Fibroblast of lung (primary cell): ENCODE measurements at places on chromosomes 16 and 17. TPM values are rescaled to one million over a fixed set of nuclear protein-coding genes. Genes with fewer than 3 reads are reported as not detected.

DNA sequence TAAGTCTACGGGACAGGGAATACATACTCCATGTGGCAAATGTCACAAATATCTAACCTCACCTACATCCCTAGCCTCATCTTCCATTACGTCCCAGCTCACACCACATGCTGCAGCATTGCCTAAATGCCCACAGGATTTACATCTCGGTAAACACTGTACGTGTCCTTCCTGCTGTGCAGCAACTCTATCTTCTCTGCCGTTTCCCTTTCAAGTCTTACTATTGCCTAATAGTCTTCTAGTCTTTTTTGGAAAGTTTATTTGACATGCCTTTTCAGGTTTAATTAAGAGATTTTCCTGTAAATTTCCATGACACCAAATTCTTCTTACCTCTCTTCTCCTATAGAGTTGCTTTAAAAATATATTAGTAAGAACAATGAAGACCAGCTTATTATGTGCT is 120.5 kb downstream of the HS3ST4 start:
- DNase-seq, result no peak

- peak; percentile 48 for DNase-seq
Measured at GRCh38 chr16:526181-527014, 1.1 kb upstream of the CAPN15 start.

DNA sequence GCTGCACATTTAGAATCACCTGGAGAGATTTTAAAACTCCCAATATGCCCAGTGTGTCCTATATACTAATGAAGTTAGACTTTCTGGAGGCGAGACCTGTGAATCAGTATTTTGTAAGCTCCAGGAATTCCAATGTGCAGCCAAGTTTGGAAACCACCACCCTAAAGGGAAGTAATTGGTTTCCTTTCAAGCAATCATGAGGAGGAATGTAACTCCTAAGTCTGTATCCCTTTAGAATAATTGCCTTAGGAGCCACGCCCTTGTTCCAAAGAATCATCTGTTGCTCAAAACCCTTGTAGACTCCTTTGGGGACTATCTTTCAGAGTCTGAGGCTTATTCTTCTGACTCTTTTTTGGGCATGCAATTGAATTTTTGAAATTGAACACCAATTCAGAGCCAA is 84.4 kb downstream of the DNAH9 start:
- DNase-seq, result no peak

DNA sequence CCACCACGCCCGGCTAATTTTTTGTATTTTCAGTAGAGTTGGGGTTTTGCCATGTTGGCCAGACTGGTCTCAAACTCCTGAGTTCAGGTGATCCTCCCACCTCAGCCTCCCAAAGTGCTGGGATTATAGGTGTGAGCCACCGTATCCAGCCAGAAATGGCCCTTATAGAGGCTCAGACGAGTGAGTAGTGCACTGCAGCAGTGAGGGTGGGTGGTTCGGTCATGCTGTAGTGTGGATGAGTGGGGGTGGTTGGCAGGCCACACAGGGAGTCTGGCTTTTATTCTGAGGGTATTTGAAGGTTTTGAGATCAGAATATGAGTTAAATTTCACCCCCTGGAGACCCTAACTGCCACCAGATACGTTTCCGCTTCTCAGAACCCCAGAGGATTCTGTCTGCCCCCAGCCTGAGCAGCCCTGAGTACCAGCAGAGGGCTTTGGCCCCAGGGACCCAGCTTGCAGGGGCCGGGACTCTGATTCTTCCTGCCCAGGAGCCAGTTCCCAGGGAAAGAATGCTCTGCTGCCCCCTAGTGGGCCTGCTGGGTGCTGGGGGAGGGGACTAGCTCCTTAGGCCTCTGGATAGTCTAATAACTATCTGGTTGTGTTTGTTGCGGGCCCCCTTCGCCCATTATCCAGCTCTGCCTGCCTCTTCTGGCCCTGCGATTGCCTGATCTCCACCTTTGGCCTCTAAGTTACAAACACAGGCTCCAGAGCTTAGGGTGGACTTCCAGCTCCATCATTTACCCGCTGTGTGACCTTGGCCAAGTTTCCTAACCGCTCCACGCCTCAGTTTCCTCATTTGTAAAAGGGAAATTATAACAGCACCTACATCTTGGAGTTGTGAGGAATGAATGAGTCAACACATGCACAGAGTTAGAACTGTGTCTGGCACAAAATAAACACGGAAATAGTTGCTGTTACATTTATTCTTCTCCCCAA is 2.0 kb downstream of the ZNF771 start:
- DNase-seq, result peak; percentile 83

- DNase-seq, result no peak
Measured at GRCh38 chr17:11140043-11140442, 101.0 kb upstream of the SHISA6 start.

DNA sequence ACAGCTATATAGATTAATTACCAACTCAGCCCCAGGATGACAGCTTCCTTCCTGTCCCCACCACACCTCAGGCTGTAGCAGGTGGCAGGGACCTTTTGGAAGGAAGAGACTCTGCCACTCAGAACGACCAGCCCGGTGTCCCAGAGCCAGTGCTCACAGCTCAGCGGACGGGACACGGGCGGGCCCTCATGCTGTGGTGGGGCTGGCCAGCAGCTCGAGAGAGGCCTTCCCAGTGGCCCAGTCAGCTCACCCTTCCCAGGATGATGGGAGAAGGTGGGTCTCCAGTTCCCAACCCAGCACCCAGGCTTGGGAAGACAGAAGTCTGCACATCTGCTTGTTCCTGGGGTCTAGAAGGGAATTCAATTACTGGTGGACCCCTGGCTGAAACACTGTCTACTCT is 10.5 kb downstream of the NUDT16L1 start:
- no peak for DNase-seq

DNA sequence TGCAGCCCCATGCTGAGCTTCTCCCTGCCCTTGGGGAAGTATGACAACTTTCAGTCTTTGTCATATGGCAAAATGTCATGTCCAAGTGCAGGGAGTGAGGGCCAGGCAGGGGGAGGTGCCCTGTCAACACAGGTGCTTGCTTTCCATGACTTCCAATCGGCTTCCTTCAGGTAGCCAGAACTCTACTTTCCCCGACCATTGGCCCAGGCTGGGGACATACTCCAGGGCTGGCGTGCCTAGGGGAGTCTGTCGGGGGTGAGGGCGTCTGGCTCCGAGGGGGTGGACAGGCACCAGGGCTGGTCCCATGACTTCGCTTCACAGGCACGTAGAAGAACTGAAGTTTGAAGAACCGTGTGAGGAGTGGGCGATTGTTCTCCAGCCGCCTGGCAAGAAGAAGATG is 19.8 kb upstream of the PIK3R6 start:
- DNase-seq, result no peak

DNA sequence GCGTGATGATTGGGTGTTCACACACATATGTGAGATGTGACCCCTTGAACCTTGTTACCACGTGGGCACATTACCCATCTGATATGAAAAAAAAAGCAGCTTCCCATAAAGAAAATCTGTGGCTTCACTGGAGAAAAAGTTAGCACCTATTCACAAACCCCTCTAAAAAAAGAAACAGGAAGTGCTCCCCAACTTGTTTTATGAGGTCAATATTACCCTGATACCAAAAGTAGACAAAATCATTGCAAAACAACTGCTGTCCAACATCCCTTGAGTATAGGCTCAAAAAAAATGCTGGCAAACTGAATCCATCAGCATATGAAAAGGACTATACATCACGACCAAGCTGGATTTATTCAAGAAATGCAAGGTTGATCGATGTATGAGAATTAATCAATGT is 99.7 kb upstream of the RBL2 start:
- DNase-seq, result no peak

GRCh38 chr16:78331731-78332130 is 232.3 kb downstream of the WWOX start:
- DNase-seq, result no peak

- DNase-seq, result no peak
Measured at GRCh38 chr16:6771956-6772355, 560.7 kb upstream of the RBFOX1 start.

GRCh38 chr17:79630126-79630525 is 19.3 kb upstream of the RBFOX3 start:
- DNase-seq, result no peak

DNA sequence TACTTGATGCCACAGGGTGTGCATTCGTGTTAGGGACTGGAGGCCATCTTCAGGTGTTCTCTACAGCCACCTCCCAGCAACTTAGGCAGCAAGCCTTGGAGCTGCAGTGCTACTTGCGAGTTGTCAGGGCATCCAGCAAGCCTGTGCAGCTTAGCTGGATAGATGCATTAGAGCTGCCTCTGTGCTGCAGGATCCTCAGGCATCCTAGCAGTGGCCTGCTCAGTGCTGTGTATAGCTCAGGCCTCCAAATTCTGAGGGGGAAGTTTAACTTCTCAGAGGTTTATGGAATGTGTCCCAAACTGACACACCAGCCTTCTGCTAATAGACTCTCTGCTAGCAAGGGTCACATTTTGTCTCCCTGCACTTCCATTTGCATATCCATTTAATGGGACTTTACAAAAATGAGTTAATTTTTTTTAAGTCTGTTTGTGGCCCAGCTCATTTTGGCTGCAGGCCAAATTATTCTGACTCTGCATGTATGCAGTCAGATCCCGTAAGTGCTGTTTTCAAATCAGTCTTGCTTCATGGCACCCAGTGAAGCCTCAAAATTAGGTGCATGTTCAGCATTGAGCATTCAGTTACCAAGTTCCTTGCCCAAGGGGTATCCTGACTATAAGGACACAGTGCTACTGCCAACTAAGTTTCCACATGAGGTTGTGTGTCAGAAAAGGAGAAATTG is 6.8 kb downstream of the GABARAPL2 start:
- peak; percentile 15 for DNase-seq

DNA sequence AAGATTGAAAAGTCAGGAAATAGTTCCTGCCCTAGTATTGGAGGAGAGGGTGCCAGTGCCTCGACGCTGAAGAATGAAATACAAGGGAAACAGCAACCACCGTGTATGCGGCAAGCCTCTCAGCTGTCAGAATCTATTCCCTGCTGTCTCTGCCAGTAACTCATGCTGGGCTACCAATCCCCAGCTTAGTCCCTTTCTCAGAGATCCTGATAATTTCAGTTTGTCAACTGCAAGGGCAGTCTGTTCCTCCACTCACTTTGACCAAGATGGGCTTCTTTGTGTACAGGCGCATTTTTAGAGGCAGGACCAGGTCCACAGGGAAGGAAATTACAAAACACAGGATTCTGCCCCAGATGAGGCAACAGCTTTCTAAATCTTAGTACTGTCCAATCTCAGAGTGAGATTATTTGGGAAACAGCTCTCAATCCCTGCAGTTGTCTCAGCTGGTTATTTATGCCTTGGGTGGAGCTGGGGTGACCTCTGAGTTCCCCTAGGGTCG is 1.3 kb downstream of the NQO1 start:
- DNase-seq, result no peak

GRCh38 chr17:37815536-37815935 is 70.7 kb upstream of the HNF1B start:
- no peak for DNase-seq

- no peak for DNase-seq
Measured at GRCh38 chr17:43719578-43719977, 39.0 kb downstream of the SOST start.

DNA sequence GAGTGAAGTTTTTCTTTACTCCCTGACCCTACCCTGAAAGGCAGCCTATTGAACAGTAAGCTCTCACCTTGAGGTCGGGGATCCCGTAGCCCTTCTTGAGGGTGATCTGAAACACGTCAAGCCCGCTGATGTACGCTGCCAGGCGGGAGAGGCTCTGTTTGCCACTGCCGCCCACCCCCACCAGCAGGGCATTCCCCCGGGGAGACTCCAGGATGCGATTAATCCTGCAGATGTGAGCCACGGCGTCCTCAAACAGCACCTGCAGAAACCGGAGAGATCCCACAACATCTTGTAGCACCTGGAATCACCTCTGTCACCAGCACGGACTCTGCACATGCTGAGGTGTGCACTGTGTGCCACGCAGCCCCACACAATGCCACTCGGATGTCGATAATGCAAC is 96.8 kb downstream of the PGS1 start:
- DNase-seq, result no peak

GRCh38 chr16:85303354-85303883 is 191.1 kb upstream of the CIBAR2 start:
- peak; percentile 29 for DNase-seq

DNA sequence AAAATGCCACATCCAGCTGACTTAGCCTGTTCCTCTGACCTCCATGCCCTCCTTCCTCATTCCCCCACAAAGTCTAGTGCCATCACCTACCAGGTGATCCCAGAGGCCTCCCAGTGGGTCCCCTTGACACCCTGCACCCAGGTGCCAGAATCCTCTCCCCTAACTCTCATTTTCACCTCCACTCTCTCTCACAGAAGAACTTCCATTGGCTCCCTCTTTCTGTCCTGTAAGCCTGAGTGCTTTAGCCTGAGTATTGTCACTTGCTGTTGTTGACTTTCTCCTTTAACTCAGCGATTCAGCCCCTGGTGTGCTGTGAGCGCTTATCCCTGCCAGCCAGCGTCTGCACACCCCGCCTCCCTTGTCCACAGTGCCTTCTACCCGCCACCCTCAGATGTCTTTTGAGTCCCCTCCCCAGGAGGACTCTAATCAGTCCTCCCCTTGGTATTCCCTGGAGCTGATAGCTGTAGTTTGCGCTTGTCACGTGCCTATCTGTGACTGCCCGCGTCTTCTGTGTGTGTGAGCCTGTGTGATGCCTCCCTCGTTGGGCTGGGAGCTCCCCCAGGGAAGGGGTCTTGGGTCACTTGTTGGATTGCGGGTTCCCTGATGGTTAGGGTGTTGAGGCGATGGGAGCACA is 31.9 kb downstream of the ARHGAP23 start:
- DNase-seq, result no peak

- no peak for DNase-seq
Measured at GRCh38 chr17:50593321-50593720, 32.8 kb downstream of the CACNA1G start.

DNA sequence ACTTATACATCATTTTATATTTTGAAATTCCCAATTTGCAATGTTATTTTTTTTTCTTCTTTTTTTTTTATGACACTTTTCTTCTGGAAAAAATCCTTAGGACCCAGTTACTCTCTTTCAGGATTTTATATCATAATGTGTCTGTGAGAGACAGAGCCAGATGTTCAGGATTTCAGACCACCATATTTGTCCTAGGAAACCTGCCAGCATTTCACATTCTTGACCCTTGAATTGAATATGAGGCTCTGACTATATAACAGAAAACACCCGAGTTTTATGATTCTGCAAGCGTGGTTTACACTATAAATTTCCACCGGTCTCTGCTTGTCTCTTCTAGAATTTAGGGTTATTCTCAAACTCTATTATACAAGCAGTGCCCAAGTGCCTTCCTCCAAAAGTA is 621.0 kb downstream of the WWOX start:
- peak; percentile 43 for DNase-seq

The ABCC12 gene
- polyA plus RNA-seq, result not detected in 2 replicates

The USP31 gene
- 4.8 and 6.0 TPM in 2 replicates for polyA plus RNA-seq

The KCTD19 gene
- polyA plus RNA-seq, result 0.10 TPM in 1 of 2 replicates, not detected in the other

The LRRC46 gene
- polyA plus RNA-seq, result 0.19 and 0.93 TPM in 2 replicates

The PTGES3L gene
- polyA plus RNA-seq, result 0.24 and 1.7 TPM in 2 replicates

The DHRS11 gene
- 4.6 and 10.9 TPM in 2 replicates for polyA plus RNA-seq

The SENP3 gene
- polyA plus RNA-seq, result 67.6 and 118 TPM in 2 replicates

The CACNG4 gene
- polyA plus RNA-seq, result not detected in 2 replicates

The IRX3 gene
- 0.11 and 0.22 TPM in 2 replicates for polyA plus RNA-seq

The SHBG gene
- 0.27 and 0.45 TPM in 2 replicates for polyA plus RNA-seq

The HSPB9 gene
- not detected in 2 replicates for polyA plus RNA-seq

The PLD6 gene
- polyA plus RNA-seq, result 2.5 and 4.7 TPM in 2 replicates

The KRTAP4-9 gene
- polyA plus RNA-seq, result not detected in 2 replicates

The CHD9NB gene
- 0.34 and 0.81 TPM in 2 replicates for polyA plus RNA-seq
